ENCODE measurements at places on chromosomes 5 and 9.

DNA sequence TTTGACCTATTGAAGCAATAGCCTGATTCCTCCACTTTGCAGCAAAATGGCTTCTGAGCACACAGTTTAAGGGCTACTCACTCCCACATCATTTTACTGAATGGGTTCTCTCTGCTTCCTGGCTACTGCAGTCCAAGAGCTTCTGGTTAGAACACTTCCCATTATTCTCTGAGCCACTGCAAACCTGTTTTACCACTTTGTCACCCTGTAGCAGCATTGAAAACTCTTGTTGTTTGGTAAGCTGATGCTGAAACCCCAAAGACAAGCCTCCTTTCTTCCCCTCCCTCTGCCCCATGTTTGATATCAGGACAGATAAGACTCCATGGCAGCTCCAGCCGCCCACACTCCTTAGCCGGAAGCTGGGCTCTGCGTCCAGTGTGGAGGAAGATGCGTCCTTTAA lies 84.4 kb upstream of the RARS1 start:
- DNase-seq = no peak

DNA sequence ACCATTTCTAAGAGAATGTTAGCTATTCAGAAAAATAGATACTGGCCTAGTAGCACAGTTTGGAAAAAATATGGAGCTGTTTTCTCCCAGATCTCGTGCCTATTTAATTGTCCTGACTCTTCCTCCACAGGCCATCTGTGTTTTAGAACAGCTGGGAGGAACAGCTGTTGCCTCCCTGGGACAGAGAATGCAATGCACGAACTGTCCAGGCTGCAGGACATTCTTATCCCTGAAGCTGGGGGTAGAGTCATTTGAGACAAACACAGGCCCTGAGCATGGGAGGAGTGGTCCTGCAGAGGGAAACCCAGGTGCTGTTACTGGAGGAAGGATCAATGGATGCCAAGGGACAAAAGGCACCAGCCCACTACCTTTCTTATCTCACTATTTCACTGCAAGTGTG lies 20.9 kb upstream of the SPARC start:
- DNase-seq = no peak

- DNase-seq = no peak
Measured at GRCh38 chr9:98429613-98430012, 174.2 kb upstream of the TBC1D2 start.

DNA sequence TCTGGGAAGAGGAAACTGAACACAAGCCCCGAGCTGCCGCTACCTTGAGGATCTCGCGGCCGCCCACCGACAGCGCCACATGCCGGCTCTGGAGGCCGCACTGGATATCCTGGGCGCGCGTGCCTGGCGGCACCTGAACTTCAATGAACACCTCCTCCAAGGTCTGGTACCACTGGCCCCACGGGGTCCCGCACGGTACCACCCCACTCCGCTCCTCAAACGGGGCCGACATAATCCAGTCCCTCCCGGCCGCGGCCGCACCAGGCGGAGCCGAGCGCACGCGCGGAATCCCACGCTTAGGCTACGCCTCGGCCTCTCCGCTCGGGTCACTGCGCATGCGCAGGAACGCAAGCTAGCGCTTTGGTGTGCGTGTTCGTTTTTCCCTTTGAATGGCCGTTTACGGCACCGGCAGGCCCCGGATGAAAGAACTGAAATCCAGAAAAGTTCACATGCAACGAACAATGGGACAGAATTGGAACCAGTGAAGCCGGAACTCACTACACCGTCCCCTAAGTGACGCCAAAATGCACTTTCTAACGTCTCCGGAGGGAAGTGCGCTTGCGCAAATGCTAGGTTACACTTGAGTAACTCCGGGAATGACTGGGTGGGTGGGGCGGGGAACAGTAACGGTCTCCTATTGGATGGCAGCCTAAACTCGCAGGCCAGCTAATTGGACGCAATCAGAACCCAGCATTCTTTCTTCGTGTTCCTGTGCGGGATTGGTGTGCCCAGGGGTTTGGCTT lies at the start of gene NUDCD2:
NUDCD2 (minus strand) TSS at position 284 of the 743 bp plus-strand sequence; CDS start at position 232, 52 bp downstream.
- peak; percentile 95 for DNase-seq

- peak; percentile 86 for DNase-seq
Measured at GRCh38 chr5:169161022-169161680, 139.8 kb downstream of the SLIT3 start.

GRCh38 chr5:125967576-125967975 lies 455.6 kb upstream of the GRAMD2B start:
- DNase-seq = no peak

DNA sequence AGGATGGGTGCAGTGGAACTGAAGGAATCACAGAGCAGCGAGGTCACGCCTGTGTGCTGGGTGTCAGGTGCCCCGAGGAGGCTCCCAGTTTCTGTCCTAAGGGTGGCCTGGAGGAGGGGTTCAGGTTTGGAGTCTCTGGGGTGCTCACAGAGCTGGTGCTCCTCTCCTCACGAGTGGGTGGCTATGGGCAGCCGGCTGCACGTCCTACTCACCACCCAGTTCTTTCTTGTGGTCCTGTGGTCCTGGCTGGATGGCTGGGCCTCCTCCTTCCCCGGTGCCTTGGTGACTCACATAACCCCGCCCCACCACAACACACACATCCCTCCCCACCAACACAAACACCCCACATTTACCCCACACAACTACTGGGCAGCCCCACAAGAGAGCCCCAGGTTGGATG lies 9.9 kb upstream of the PTGS1 start:
- no peak for DNase-seq

DNA sequence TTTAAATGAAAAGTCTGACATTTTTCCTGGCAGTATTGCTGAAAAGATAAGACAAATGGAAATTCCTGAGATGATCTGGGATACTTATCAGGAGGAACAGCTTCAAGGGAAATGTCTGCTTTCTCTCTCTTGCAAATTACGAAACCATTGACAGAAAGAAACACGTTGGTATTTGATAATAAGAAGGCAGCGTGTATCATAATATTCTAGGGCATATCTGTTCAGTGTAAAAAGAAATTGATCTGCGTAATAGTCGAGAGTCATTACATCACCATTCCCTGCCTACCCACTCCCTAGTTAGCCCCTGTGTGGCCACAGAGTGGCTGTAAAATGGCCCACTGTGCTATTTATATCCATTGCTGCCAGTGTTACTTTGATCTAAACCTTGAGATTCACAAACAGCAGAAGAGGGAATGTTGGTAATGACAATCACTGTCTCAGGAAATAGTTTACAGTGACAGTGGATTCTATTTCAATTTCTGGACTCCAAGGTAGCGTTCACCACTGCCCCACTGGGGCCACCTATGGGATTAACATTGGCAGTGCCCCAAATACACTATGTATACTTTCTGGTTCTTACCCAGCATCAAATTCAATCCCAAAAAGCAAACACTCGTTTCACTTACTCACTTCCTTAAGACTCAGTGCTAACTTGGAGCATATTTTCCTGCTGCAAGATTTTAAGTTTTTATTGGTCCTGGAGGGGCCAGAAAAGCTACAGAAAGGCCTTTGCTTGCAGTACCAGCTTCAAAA lies 133.4 kb upstream of the GAS1 start:
- DNase-seq = no peak

GRCh38 chr5:32880796-32881195 lies 169.7 kb downstream of the NPR3 start:
- DNase-seq = peak; percentile 26

GRCh38 chr5:158326256-158326655 lies 467.3 kb upstream of the CLINT1 start:
- no peak for DNase-seq
